ENCODE measurements at places on chromosomes 5 and 9.

DNA sequence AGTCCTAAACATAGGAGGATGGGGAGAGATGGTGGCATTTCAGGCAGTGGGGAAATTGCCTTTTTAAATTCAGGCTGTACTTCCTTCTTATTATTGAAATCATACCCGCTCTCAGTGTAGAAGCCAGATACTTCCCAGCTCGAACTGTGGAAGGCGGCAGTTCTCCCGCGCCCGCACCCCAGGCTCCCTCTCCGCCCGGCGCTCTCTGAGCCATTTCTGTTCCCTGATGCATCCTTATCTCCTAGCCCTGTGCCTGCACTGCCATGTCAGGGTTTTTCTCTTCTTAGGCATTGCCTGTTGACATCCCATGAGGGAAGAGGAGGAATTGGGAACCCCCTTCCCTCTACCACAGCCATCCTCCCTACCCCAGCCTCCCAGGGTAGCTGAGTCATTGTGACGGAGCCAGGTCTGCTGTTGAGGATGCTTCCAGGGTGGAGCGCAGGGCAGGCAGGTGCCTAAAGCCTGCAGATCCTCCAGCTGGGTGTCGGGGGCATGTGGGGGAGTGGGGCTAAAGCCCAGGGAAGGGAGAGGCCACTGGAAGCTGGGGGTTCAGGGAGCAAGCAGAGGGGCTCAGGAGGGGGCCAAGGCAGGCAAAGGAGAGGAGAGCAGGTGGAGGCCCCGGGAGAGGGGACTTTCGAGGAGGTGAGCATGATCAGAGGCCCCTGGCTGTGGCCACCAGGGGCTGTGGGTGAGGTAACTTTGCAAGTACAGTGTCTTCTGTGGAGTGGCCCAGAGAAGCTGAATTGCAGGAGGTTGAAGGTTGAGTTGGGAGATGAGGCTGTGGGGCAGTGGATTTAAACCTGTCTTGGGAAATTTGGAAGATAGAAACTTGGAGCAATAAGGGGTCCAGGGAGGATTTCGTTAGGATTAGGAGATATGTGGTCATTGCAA lies 16.2 kb downstream of the LAMC3 start:
- no peak for DNase-seq

GRCh38 chr9:130445268-130445983 lies 665 bp downstream of the ASS1 start:
- DNase-seq, result peak; percentile 42

GRCh38 chr9:123390337-123391135 lies 34.5 kb downstream of the CRB2 start:
- DNase-seq, result no peak

- DNase-seq, result peak; percentile 39
These were observed 61.8 kb downstream of the COX7C start for GRCh38 chr5:86679529-86679928.

- DNase-seq, result peak; percentile 65
These were observed 1.2 kb downstream of the VCAN start for GRCh38 chr5:83472508-83473345.

DNA sequence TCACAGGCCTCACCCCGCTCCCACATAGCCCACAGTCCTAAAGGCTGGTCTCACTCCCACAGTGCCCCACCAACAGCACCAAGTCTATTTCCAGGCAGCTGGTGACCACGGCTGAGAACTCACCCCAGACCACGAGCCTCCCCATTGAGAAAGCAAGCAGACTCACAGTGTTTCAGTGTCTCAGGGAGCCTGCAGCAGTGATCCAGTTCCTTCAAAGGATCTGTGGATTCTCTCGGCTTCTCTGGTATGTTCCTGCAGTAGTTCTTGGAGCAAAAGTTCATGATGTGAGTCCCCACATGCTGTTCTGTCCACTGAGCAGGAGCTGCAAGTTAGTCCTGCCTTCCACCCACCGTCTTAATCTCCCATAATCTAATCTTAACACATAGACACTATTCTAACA lies 185.3 kb upstream of the CDH6 start:
- no peak for DNase-seq
